ENCODE measurements at places on chromosomes 2 and 18.
A peak's percentile ranks its signal among the peaks of the same experiment; 100 is the strongest.

DNA sequence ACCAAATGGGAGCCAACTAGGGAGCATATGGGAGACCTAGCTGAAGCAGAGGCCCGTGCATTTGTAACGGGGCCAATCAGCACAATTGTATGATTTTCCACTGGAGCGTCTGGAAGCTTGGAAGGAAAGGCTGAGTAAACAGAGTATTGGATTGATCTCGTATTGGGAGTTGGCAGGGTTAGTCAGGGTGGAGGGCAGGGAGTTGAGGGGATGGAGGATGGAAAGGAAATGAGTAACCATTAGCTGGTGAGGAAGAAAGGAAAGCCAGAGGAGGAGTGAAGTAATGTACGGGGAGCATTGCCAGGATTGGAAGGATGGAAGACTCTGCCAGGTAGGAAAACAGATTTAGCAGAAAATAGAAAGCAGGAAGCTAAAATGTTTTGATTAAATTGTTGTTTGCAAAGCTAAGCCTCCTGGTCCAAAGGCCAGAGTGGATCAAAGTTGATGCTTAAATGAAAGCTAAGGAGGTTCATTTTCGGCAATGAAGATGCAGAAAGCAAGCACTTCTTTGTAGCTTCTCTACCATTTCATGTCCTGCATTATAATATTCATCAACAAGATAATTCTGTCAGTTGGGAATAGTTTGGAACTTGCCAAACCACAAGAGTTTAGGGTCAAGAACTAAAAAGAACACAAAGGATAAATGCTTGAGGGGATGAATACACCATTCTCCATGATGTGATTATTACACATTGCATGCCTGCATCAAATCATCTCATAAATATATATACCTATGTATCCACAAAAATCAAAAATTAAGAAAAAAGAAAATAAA lies 75.6 kb upstream of the TTN start:
- DNase-seq = no peak

DNA sequence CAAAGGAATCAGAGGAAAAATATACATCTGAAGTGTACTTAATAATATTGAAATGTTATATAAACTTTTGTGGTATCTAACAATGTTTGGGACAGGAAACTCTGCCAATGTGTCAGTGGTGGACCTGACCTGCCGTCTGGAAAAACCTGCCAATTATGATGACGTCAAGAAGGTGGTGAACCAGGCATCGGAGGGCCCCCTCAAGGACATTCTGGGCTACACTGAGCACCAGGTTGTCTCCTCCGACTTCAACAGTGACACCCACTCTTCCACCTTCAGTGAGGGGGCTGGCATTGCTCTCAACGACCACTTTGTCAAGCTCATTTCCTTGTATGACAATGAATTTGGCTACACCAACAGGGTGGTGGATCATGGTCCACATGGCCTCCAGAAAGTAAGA lies 32.6 kb downstream of the CALCRL start:
- DNase-seq = no peak

- no peak for DNase-seq
Observed at GRCh38 chr2:109368798-109369197, 239.8 kb downstream of the SH3RF3 start.

DNA sequence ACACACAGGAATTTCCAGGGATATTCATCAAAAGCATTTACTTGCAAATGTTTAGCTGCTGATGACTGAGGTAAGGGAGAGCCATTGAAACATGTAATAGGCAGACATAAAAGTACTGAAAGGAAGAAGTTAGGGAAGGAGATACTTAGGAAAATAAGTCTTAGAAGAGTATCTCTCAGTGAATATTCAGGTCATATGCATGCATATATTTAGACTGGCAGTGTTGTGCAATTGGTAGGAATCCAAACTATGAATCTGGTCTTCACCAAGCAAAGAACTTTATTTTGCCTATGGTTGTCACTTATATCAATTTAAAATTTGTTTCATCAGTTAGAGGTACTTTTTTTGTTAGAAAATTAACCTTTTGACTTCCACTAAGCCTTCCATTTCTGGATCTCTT lies 1490.7 kb downstream of the SUCLG1 start:
- no peak for DNase-seq

- no peak for DNase-seq
Observed at GRCh38 chr18:65792456-65793074, 41.8 kb downstream of the CDH7 start.

DNA sequence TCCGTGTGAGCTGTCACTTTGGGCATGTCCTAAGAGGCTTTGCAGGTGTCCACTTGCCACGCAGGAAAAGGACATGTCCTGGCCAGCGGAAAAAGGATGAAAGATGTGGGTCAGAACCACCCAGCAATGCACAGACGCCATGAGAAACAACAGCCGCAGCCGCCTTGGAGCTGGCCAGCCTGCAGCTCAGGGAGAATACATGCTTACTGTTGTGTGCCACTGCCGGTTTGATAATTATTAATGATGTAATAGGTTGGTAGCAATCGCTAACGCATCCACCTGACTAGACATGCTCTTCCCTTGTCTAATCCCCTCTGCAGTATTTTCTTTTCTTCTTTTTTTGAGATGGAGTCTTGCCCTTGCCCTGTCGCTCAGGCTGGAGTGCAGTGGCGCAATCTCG lies 221.7 kb downstream of the HAUS1 start:
- no peak for DNase-seq

GRCh38 chr2:74198023-74198460 lies 373 bp upstream of the MTHFD2 start:
- no peak for DNase-seq

DNA sequence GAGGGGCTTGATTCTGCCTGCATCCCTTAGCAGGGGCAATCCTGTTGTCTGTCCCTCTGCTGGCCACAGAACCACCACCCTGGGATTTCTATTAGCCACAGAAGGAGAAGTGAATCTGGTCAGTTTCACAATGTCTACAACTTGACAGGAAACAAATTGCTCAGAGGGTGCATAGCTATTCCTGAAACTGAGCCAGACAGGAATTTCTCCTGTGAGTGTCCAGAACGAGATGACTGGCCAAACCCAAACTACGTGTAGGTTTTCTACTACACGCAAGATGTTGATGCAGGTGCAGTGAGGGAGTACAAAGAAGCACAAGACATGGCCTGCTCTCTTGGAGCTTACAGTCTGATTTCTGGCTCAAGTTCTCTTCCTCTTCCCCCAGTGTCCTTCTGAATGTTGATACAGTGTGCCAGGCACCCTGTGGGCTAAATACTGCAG lies 201.9 kb downstream of the CLIP4 start:
- DNase-seq = no peak

DNA sequence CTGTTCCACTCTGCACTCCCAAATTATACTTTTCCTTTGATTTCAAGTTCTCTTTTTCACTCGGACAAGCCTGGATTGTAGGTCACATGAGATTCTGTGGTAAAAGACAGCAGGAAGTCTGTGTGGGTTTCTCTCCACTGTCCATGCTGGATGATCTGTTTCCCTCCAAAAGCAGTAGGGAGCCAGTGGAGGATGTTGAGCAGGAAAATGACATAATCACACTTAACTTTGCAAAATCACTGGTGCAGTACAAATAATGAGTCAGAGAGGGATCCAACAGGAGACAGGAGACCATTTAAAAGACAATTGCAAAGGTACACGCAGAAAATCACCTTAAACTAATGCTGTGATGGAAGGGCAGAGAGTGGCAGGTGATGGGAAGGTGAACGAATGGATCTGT lies 301.3 kb downstream of the ZNF407 start:
- DNase-seq = no peak

GRCh38 chr18:63553081-63553480 lies 10.9 kb downstream of the SERPINB12 start:
- DNase-seq = no peak

DNA sequence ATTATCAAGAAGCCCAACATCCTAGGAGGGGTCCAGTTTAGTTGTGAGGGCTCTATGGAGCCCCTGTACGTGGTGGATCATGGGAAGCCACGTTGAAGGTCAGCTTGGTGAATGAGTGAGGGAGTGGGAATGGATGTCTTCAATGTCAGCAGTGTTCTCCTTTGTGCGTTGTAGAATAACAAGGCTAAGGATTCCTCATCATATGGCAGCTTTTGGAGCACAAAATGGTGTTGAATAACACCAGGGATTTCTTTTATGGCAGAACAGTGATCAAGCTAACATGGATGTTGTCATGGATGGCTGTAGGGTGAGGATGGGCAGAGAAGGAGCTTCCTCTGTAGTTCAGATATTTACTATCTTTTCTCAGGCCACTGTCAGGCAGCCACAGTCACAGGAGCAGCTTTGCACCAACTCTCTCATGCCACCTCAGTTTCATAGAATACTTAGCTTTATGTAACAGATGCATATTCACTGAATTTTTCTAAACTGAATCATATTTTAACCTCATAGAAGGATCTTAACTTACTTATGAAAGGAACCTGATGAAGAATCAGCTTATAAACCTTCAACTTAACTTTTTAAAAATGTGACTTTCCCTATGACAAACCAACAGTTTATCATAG lies 284.5 kb upstream of the EPAS1 start:
- no peak for DNase-seq

DNA sequence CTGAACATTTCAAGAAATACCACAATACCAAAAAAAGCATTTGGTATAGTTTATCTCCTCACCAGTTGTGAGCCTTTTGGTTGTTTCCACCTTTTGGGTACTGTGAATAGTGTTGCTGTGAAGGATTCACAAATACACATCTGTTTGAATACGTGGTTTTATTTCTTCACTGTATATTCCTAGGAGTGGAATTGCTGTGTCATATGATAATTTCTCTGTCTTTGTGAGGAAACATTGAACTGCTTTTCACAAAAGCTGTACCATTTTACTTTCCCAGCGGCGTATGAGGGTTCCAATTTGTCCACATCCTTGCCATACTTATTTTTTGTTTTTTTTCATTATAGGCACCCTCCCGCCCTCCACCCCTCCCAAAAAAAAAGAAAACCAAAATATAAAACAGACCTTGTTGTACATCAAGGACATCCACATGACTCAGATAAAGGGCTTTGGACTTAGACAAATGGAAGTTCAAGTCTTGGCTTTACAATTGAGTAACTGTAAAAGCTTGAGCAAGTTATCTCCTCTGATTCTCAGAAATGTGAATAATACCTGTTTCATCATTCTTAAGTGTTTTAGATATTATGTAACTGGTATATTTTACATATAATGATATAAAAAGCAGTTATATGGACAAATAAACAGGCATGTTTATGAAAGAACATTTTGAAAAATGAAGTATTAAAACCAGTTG lies 19.0 kb downstream of the UBE2E3 start:
- DNase-seq = no peak

GRCh38 chr2:63872571-63873328 lies 31.1 kb downstream of the UGP2 start:
- DNase-seq = no peak

- DNase-seq = no peak
Observed at GRCh38 chr18:47719096-47719780, 211.2 kb downstream of the SMAD2 start.

GRCh38 chr2:130873700-130874346 lies 37.1 kb downstream of the ARHGEF4 start:
- peak; percentile 75 for DNase-seq

DNA sequence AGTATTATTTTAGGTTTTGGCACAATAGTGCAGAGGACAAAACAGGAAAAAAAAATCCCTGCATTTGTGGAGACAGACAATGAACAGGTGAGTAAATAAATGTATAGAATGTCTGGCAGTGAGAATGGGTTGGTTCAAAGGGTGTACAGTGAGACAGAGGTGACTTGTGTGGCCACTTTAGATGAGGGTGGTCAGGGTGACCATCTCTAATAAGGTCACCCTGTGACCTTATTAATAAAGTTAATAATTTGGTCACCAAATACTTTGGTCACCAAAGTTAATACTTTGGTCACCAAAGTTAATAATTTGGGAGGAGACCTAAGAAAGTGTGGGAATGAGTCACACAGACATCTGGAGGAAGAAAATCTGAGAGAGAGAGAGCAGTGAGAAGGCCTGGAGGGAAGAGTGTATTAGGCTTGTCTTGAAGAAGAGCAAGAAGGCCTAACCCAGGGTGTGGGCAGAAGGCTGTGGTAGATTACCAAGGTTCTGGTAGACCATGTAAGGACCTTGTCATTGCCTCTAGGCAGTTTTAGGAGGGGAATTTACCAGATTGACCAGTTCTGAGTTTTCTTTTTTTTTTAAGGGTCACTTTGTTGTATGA lies 1368.4 kb upstream of the CELF4 start:
- no peak for DNase-seq

GRCh38 chr2:15834381-15835031 lies 105.8 kb upstream of the MYCN start:
- no peak for DNase-seq

DNA sequence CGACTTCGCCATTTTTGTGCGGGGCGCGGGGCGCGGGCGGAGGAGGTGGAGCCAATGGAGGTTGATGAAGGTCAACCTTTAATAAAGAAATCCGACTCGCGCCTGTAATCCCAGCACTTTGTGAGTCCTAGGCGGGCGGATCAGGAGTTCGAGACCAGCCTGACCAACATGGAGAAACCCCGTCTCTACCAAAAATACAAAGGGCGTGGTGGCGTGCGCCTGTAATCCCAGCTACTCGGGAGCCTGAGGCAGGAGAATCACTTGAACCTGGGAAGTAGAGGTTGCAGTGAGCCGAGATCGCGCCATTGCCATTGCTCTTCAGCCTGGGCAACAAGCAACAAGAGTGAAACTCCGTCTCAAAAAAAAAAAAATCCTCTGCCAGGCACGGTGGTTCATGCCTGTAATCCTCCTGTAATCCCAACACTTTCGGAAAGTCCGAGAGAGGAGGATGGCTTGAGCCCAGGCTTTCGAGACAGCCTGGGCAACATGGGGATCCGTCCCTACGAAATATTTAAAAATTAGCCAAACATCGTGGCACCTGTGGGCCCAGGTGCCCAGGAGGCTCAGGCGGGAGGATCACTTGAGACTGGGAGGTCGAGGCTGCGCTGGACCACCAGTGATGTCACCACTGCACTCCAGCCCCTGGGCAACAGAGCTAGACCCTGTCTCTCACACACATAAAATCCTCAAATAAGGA lies 493 bp upstream of the PREB start:
- no peak for DNase-seq

- no peak for DNase-seq
Observed at GRCh38 chr18:25516747-25517498, 165.0 kb upstream of the ZNF521 start.

- DNase-seq = no peak
Observed at GRCh38 chr18:76264876-76265250, 230.2 kb downstream of the ZNF516 start.

- no peak for DNase-seq
Observed at GRCh38 chr2:25374827-25375226, 33.1 kb upstream of the DNMT3A start.
